ENCODE measurements at places on chromosomes 5 and 9. TPM values are rescaled to one million over a fixed set of nuclear protein-coding genes. Genes with fewer than 3 reads are reported as not detected.

Gene UNC13B
- total RNA-seq, result 20.7 TPM

Gene MTAP
- 39.6 TPM for total RNA-seq

Gene WDR38
- not detected for total RNA-seq

Gene DDX4
- total RNA-seq, result not detected

Gene PGM5
- total RNA-seq, result 74.4 TPM

Gene IFNA10
- total RNA-seq, result not detected

Gene ASPN
- 1.00 TPM for total RNA-seq

Gene ZNF618
- total RNA-seq, result 11.4 TPM

Gene CFAP90
- not detected for total RNA-seq

Gene GRM6
- total RNA-seq, result not detected

Gene CACFD1
- 9.4 TPM for total RNA-seq

Gene CDH10
- 0.87 TPM for total RNA-seq

Gene VCP
- 631 TPM for total RNA-seq

Gene CTXN3
- not detected for total RNA-seq

Gene CCL27
- total RNA-seq, result not detected

Gene SPINK7
- not detected for total RNA-seq

Gene CAVIN4
- total RNA-seq, result 1.6 TPM

Gene KCTD16
- total RNA-seq, result 1.00 TPM

Gene FAM163B
- total RNA-seq, result not detected

Gene CER1
- not detected for total RNA-seq
